ENCODE measurements at places on chromosomes 1 and 21.
A peak's percentile ranks its signal among the peaks of the same experiment; 100 is the strongest.

DNA sequence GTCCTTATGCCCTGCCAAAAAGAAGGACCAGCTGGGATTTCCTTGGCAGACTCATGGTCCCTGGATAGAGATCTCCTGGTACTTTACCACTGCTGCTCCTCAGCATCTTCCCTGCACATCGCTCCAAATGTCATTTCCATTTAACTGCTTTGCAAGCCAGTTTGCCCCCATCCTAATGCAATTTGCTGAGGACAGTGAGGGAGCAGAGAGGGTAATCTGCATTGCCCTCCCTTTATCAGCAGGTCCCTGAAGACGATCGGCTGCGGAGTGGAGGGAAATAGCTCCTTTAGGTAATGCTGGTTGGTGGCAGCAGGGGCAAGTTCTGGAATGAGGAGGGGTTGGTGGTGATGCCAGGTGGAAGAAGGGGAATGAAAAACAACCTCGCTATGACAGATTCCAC is 2.7 kb downstream of the PLXNA2 start:
- no peak for DNase-seq

DNA sequence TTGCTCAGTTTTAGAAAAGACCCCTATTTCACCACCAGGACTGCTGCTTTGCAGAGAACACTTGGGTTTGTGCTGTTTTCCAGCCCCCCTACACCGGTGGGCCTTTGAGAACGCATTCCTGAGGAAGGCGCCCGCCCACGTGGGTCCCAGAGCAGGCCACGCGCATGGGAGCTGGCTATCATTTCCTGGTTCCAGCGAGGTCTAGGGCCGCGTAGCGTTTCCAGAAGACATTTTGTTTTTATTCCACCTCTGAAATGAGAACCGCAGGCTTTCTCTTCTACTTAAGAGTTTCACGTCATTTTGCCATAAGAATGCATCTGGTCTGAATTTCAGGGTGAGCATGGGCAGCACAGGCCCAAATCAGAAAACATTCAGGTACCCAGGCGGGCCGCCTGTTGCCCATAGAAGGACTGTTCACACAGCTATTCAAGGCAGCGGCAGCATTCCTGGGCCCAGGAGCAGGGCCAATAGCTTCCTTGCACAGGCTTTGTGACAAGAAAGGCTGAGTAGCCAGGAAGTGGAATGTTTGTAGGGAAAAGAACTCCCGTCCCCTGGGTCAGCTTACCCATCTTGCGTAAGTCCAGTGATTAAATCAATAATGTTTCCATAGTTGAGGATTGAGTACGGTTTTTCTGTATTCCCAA is 1.4 kb upstream of the KLHL21 start:
- no peak for DNase-seq

DNA sequence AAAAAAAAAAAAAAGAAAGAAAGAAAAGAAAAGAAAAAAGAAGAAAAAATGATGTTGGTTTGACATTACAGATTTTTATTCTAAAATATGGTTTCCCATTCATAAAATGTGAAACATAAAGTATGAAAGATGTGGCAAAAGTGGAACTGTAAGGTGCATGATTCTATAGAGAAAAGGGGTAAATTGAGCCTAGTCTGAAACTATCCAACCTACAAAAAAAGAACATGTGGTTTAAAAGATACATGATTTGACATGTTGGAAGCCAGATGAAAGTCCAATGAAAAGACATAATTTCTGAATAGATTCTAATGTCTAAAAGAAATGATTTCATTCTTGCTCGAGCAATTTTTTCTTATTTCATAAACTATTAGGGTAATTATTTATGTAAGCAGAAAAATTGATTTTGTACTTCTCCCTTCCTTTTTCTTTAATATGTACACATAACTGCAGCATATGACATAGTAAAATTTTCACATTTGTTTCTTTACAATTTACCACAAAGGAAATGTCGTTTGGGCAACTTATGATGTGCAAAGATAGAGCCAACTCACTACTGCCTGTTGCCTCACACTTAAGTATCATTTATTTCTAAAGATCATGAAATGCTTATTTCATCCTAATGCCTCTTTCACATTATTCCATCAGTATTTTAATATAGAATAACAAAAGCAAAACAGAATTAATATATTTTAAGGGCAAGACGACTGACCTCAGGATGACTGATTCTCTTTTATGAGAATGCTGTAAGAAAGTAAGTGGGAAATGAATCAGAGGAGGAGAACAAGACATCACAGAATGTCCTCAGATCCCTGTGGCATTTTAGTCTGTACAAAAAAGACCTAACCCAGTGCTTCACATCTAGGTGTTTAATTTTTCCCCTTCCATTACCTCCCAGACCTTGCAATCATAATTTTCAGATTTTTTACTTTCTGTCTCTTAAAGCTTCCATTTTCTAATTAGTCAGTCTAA is 165.8 kb upstream of the HMCN1 start:
- peak; percentile 58 for DNase-seq

DNA sequence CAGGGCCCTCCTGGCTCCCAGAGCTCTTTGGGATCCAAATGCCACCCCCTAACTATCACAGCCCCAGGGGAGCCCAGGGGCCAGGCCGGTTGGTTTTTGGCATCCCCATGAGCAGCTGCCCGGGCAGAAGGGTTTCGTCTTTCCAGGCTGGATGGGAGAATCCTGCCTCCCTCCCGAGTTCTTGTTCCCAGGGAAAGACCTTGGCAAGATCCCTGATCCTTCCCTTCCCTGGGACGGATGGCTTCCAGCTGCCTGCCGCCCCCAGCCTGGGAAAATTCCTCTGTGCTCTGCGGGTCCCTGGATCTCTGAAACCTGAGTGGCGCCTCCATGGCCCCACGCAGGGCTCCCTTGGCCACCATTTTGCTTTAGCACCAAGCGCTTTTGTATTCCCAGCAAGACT is 55.6 kb downstream of the TAS1R2 start:
- no peak for DNase-seq

DNA sequence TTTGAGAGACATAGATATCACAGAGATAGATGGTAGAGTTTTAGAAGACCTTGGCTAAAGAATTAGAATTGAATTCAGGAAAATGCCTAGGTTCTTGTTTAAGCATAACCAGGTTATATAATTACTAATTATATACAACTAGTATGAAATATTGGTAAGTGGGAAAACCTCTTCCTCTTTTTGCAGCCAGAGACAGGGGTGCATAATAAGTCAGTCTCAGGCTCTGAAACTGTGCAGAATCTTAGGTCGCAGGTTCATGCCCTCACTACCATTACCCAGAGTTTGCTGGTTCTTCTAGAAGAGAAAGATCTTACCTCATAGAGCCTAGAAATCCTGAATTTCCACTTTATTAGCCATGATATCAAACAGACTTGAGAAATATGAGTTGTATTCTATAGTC is 183.3 kb downstream of the NEK7 start:
- no peak for DNase-seq

- no peak for DNase-seq
These were observed 89.2 kb downstream of the ADSS2 start for GRCh38 chr1:244362476-244362875.

GRCh38 chr1:17185485-17185860 is 19.5 kb upstream of the PADI1 start:
- DNase-seq: no peak

- no peak for DNase-seq
These were observed 77.0 kb downstream of the CSMD2 start for GRCh38 chr1:34087986-34088385.

GRCh38 chr1:243213045-243213787 is 41.9 kb downstream of the CEP170 start:
- no peak for DNase-seq

GRCh38 chr1:55054396-55054795 is 15.0 kb downstream of the PCSK9 start:
- no peak for DNase-seq

Measured in CD4-positive, alpha-beta T cell treated with Interleukin-10 for 1 hour (primary cell).